ENCODE measurements at places on chromosomes 2 and 18. TPM values are rescaled to one million over a fixed set of nuclear protein-coding genes. Genes with fewer than 3 reads are reported as not detected.
A peak's percentile ranks its signal among the peaks of the same experiment; 100 is the strongest.

DNA sequence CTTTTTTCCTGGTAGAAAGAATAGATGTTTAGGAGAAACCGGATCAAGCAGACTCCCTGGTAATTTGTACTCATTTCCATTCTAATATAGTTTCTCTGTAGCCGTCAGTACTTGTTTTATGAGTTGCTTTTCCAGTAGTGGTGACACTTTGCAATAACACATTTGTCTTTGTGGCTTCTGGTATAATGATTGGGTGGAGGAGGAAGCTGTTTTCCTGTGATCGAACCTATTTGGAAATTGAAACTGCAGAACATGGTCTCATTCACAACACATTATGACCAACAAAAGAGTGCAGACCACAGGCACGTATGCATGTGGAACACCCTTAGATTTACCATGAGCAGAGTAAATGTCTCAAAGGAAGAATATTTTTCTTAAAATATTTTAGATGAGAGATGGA, 7.6 kb upstream of the SERPINB12 start:
- DNase-seq: no peak

DNA sequence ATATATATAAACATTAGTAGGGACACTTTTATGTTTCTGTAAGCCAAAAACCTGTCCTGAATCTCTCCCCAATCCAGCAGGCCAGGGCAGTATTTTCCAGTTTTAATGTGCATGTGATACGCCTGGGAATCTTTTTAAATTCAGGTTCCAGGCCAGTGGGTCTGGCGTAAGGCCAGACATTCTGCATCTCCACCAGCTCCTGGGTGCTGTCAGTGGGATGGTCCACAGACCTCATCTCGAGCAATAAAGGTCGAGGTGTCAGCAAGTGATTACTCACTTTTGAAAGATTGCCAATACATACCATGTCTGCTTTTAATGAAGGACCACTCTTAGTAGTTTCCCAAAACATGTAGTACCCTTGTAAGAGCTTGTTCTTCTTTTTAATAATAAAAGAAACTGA, 189.9 kb upstream of the SH3BP4 start:
- DNase-seq: no peak

DNA sequence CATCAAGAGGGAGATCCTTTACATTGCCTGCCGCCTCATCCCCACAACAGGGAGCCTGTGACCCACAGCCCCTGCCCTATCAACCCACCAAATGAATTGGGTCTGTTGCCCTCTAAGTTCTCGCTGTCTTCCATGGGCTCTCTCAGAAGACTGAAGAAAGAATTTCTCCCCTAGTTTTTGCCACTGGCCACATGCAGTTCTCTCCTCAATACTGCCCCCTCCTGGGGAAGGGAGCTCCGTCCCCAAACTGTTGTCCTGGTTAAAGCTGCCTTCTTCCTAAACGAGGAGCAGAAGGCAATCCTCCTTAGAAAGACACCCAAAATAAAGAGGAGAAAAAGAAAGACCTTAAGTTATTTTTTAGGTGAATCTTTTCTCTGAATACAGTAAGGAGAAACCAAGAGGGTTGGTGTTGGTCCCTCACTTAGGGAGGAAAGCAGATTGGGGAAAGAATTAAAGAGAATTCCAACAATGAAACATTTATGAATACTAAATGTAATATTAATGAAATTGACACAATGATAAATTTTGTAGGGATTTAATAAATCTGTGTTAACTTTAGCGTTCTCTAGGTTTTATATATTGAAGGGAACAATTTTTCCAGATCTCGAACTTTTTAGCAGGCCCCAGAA, 31.1 kb upstream of the SATB2 start:
- DNase-seq: no peak

Gene SPP2
- polyA plus RNA-seq: not detected

DNA sequence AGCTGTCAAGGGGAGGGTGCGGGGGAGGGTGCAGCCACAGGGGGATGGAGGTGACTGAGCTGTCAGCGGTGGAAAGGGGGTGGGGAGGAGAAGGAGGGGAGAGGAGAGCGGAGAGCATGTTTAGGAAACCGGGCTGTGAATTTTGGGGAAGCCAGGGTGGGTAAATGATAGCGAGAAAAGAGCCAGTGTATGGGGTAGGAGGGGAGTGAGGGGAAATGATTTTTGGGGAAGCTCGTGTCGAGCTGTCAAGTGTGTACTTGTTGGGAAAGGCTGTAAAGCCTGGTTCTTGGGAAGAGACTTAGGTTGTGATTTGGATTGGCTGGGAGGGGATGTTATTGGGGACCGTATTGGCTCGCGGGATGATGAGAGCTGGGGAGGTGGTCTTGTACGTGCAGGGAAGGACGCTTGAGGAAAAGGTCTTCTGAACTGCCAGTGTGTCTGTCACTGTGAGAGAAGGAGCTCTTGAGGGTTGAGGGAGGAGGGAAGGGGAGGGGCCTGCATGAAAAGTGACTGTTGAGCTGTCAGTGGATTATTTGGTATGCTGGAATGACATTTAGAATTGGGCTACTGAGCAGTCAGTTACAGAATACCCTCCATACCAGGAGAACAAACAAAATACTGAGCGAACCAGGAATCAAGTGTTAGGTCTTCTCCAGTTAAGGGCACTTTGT, 1.0 kb downstream of the UBR3 start:
- DNase-seq: peak; percentile 12

DNA sequence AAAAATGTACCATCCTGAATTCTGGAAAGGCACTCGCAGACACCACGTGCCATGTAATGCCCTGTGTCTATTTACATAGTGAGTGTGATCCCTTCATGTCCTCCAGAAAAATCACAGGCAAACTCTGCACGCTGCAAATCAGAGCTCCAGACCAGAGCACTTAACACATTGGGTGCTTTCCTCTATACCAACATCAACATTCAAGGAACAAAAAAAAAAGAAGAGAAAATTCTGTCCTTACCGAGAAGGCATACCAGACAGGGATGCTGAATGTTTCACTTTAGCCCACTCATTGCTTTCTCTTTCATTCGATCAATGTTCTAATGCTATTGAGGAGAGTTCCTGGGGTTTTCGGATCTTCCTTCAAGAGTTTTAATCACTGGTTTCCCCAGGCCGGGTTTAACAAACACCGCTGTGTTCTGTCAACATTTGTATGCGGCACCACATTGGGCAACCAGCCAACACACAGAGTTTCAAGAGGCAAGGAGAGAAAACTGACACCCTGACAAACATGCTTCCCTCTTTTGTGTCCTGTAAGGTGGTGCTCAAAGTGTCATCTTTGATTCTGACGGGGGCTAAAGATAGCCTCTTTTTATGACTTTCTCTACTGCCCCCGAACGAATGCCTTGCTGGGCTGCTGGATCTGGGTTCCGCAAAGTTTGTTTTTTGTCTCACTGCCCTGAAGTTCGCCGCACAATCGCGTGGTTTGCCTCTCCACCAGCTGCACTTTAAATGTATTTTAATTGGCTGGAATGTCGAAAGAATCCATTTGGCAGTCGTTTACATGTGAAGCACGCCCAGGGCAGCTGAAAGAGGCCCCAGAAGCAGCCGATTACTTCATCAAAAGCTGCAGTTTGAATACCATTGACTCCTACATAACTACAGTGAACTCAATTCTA, 106.4 kb upstream of the NCKAP5 start:
- DNase-seq: no peak

- DNase-seq: no peak
These were observed 84.1 kb upstream of the EPC2 start for GRCh38 chr2:148560496-148560895.

DNA sequence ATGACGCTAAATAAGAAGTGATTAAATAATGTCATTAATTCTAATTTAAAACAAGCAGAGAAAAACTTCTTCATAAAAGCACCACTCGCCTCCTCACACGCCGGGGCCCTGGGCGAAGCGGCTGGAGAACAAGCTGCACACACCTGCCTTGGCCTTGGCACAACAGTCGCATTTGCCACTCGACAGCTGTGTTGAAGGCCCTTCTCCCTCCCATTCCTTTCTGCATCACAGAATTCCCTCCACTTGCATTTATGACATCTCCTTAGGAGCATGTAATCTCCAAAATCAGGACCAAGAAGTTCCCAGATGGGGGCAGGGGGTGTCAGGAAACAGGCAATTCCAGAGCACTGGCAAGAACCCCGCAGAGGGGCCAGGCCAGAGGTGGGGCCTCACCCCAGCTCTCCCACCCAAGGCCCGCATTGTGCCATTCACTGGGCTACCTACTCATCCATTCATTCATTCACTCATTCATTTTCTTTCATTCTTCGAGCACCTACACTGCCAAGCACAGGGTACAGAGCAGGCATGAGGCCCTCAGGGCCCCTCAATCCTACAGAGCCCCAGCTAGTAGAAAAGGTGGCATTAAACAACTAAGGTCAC, 6.4 kb downstream of the HDAC4 start:
- no peak for DNase-seq

- no peak for DNase-seq
These were observed 109.0 kb upstream of the BZW1 start for GRCh38 chr2:200702646-200703118.

Gene TFCP2L1
- polyA plus RNA-seq: 0.02 TPM

DNA sequence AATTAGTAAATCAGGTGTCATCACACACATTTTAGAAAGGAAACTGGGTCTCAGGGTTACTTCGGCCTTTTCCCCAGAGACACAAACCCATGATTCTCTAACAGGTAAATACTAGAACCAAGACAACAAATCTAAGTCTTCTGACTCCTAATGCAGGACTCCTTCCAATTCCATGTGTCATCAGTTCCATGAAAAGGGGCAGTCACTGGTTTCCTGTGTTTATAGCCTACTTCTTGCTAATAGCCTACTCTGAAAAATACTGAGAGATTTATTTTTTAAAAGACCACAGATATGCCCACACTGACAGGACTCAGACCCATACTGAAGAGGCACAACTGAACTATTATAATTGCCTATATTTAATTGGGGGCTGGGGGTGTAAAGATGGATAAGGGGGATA, 33.0 kb downstream of the RAB1A start:
- DNase-seq: no peak

Gene TUBA4B
- not detected for polyA plus RNA-seq
